Left kidney (tissue), 8 donors: ENCODE measurements at places on chromosomes 2 and 18. TPM values are rescaled to one million over a fixed set of nuclear protein-coding genes. Genes with fewer than 3 reads are reported as not detected.

DNA sequence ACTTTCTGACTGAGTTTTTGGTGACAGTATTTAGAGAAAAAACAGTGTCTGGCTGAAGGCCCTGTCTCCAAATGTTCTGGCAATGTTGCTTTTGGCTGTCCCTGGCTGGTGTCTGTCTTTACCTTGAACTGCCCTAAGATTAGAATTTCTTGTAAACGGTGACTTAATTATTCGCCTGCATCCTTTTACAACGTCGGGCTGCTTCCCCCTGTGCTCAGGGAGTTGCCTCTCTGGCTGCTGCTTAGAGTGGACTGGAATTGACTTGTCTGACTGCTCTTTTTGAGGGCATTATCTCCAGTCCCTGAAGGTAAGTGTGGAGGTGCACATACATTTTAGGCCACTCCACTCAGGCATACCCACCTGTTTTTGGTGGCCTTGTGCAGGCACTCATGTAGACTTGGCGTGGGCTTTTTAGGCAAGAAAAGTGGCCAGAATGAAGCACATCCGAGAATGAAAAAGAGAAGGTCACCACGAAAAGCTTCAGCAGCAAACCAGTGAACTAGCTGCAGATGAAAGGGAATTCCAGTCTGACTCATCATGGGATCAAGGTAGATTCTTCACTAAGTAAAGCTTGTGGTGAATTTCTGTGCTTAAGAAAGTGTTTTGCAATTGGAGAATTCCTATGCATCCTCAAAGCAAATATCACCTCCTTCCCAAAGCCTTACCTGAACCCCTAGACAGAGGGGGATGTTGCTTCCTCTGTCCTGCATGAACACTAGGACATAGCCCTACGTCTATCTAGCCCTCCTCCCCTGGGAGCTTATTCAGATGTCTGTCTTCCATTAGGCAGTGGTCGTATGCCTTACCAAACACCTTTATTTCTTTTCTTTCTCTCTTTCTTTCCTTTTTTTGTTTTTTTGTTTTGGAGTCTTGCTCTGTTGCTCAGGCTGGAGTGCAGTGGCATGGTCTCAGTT lies 230.3 kb upstream of the TRIB2 start:
- no peak for DNase-seq

DNA sequence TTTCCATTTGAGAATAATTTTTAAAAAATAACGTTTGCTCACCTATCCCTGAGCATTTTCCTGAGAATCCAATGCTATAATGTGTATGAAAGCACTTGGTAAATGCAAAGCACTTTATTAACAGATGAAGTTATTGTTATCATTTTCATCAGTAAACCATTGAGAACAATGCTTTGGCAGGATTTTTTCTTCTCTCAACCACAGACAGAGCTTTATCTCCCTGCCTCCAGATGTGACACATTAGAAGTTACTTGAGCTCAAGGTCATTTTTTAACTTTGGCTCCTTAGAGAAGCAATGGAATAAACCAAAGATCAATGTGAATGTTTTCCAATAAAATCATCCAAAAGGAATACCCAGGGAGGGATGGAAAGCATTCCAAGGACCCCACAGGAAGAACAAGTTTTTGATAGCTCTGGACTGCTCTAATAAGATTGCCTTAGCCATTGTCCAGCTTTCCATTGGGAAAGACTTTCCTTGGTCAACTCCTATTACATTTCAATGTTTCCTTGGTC lies 118.9 kb upstream of the NT5C1B start:
- no peak for DNase-seq

- no peak for DNase-seq
These were observed 165.0 kb upstream of the SMIM21 start for GRCh38 chr18:75592527-75592926.

- DNase-seq, result no peak
These were observed 98.6 kb downstream of the HNRNPLL start for GRCh38 chr2:38504169-38504568.

DNA sequence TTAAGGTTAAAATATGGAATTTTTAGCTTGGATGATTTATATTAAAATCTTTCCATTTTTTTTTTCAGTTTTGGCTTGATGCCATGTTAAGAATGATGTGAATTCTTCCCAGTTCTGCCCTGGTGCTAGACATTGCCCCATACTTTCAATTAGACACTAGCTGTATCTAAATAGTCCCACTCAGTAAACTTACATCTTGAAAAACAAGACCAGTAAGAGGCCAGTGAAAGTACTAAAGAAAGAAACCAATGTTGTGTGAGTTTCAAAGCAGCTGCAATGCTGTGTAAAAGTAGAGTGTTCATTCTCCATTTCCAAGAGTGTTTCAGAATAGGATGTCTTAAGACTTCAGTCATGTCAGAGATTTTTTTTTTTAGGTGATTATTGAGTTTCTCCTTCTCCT lies 40.0 kb upstream of the CYBRD1 start:
- DNase-seq, result no peak

- no peak for DNase-seq
These were observed 300.3 kb upstream of the GULP1 start for GRCh38 chr2:187991389-187991788.

DNA sequence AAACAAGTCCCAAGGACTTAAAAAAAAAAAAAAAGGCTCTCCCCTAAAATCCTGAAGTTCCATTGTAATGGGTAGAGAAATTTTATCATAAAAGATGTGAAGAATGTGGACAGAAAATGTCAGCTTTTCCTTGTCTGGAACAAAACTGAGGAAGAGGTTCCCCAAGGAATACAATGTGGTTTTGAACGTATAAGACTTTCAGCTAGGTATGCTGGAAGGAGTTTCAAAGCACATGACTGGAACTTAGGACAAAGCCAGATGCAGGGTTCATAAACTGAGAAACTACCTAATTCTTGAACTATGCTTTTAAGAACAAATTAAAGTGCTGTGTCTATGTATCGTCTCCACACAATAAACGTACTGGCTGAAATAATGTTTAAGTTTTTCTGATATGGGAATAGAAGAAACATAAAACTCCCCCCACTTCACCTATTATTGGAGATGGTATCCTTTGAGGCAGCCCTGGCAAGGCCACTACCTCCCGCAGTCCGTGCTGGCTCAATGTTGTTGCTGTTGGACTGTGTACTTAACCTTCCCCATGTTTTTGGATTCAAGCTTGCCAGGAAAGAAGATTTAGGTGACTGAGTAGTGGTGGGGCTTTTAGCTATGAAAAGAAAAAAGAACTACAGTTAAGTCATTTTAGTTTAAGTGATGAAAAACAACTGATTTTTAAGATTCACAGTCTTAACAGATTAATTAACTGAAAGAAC lies 84.2 kb upstream of the DNER start:
- DNase-seq, result no peak

- peak; percentile 21 for DNase-seq
These were observed 9.5 kb downstream of the COPS7B start for GRCh38 chr2:231795525-231796327.

- peak; percentile 53 for DNase-seq
These were observed 24.6 kb upstream of the SPP2 start for GRCh38 chr2:234025891-234026401.

- no peak for DNase-seq
These were observed 60.9 kb downstream of the BCL11A start for GRCh38 chr2:60492548-60492947.

DNA sequence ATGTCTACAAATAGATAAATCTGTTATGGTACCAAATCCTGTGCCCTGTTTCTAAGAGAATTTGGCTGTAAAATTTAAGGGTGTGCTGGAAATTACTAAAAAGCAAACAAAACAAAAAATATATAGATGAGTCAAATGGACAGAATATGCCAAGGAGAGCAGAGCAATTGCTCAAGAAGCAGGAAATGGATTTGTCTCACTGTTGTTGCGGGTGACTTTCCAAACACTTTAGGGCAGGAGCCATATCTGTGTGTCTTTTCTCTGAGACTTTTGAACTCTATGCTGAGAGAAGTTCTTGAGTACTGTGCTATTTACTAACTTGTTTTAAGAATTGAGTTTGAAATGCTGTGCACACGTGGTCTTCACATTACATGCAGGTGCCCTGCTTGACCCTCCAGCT lies 221.7 kb downstream of the PHLPP1 start:
- no peak for DNase-seq

DNA sequence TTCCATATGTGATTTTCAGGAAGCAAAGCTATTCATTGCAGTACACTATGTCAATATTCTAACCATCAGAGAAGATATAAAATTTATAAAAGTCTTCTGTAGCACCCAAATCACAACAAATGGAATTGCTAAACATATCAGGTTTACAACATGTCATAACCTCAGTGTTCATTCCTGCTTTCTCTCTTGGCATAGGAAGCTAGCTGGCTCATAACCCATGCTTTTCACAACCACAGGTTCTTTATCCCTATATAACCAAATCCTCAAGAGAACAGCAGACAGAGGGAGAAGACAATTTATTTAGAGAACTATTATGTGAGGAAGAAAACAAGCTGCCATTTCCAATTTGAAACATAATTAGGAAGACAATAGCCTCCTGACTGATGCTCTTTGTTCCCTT lies 997.0 kb upstream of the ACVR2A start:
- DNase-seq, result no peak

DNA sequence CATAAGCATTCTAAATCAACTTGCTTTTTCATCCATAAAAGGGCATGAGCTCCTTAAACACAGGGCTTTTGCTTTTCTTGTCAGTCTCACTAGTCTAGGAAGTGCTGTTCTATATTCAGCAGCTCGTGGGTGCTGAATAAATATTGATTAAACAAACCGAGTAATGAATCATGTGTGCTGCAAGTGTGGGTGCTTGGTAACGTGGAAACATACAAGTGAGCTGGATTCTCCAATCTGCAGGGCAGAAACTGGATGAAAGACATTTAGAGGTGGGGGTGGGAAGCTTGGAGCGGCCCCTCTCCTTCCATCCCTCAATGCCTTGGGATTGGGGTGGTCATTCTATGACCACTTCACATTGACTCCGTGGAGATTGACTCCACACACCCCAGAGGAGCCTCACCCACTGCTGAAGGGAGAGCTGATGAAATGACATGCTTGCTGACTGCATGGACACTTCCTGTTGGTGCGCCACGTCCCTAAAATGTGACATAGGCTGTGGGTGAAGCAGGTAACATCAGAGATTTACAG lies 114.6 kb downstream of the DOCK10 start:
- no peak for DNase-seq

GRCh38 chr2:241734208-241734466 lies 293 bp upstream of the D2HGDH start:
- no peak for DNase-seq

- no peak for DNase-seq
These were observed 776.0 kb downstream of the NRXN1 start for GRCh38 chr2:50255931-50256330.

GRCh38 chr2:57937456-57937855 lies 109.2 kb upstream of the VRK2 start:
- DNase-seq, result no peak

GRCh38 chr2:222609381-222609780 lies 46.5 kb downstream of the FARSB start:
- no peak for DNase-seq

GRCh38 chr18:31241900-31242409 lies 76.0 kb upstream of the DSG1 start:
- DNase-seq, result peak; percentile 60

DNA sequence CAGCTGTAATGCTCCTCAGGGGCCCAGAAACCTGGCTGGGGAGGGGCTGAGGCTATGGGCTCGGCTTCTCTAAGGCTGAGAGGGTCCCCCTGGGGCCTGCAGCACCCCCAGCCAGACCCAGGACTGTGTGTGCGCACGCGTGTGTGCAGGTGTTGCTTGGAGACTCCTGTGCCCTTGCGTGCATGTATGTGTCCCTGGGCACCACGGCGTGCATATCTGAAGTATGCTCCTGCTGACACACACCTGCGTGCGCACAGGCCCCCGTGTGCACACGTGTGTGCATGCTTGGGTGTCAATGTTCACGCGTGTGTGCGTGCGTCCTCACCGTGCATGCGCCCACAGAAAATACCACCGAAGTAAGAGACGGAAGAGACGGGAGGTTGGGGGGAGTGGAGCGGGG lies 14.9 kb upstream of the ECEL1 start:
- no peak for DNase-seq

GRCh38 chr2:127158614-127159290 lies 51.8 kb upstream of the BIN1 start:
- no peak for DNase-seq

GRCh38 chr18:11923450-11923849 lies 15.3 kb upstream of the MPPE1 start:
- no peak for DNase-seq

GRCh38 chr2:98709535-98709934 lies 21.4 kb downstream of the MGAT4A start:
- no peak for DNase-seq

DNA sequence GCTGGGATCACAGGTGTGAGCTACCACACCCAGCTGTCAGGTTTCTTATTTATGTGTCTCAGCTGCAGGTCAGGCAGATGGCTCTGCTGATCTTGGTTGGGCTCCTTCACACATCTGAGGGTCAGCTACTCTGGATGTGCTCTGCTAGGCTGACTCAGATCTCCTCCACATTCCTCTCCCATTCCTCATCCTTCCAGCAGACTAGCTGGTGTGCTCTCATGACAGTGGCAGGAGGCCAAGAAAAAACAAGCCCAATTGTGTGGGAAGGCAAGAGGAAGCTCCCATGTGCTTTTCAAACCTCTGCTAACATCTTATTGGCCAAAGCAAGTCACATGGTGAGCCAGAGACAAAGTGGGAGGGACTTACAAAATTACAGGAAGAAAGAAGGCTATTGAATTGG lies 11.7 kb upstream of the MSH6 start:
- DNase-seq, result no peak

DNA sequence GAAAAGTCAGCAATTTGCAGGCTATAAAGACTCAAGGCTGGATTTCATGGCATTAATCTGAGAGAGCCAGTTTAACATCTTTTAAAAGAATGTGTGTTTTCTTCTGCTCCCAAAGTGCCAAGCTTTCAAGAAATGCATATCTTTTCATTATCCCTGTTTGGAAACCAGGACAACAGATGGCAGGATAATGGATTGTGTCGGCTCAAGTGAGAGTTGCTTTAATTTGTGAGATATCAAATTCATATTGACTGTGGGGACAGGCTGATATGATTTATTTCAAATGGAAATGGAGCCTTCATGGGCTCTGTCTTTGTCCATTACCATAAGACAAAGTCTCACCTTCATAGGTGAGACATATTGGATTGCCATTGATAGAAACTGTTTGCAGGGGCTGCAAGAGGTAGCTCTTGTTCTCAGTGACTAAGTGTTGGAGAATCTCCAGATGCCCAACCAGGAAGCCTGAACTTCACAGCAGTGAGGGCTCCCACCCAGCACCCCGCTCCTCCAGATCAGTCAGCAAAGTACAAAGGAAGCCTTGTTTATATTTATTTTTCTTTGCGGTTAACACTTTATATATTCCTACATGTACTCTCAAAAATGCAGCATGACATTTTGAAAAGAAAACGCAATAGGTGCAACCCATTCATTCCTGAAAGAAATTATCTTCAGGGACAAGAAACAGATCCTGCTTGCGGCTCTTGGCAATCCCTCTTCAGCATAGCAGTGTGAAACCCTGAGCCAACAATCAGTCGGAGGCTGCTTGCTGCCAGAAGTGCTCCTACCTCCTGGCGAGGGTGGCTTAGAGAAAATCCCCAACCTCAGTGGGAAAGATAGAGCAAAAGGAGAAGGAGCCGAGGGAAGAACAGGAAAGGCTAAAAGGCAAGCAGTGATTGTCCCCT lies 65.8 kb upstream of the ATL2 start:
- DNase-seq, result no peak

MEMO1 gene
- 36.1 TPM for polyA plus RNA-seq

C1QL2 gene
- polyA plus RNA-seq, result not detected

SLC5A7 gene
- polyA plus RNA-seq, result 1.3 TPM

CRYBA2 gene
- not detected for polyA plus RNA-seq

CD226 gene
- polyA plus RNA-seq, result 3.4 TPM

ERFE gene
- polyA plus RNA-seq, result 7.2 TPM

SLC19A3 gene
- polyA plus RNA-seq, result 10.7 TPM
